ENCODE measurements at places on chromosomes 11 and 22. TPM values are rescaled to one million over a fixed set of nuclear protein-coding genes. Genes with fewer than 3 reads are reported as not detected.

Gene KCTD21
- total RNA-seq, result 13.1 TPM

Gene KCNJ11
- 4.9 TPM for total RNA-seq

Gene H19
- total RNA-seq, result 37.0 TPM

Gene CCDC157
- total RNA-seq, result 6.6 TPM

Gene APOBEC3H
- not detected for total RNA-seq

Gene CDC42EP2
- 11.3 TPM for total RNA-seq

Gene SLC35E4
- 3.4 TPM for total RNA-seq

Gene IFTAP
- 26.6 TPM for total RNA-seq

Gene INPP5J
- total RNA-seq, result 7.5 TPM

Gene SUN2
- 173 TPM for total RNA-seq

Gene NCF4
- 36.8 TPM for total RNA-seq

Gene AGBL2
- 0.16 TPM for total RNA-seq

Gene KCNQ1OT1
- total RNA-seq, result 3.6 TPM

Gene OR8G5
- not detected for total RNA-seq

Gene ARHGAP8
- 39.4 TPM for total RNA-seq

Gene CLTCL1
- 8.2 TPM for total RNA-seq

Gene EEF1G
- total RNA-seq, result 1,312 TPM

Gene TBX1
- 9.2 TPM for total RNA-seq

Gene BANF1
- total RNA-seq, result 42.0 TPM

Gene ACRV1
- total RNA-seq, result not detected
